Activated naive CD8-positive, alpha-beta T cell treated with anti-CD3 and anti-CD28 coated beads for 36 hours (primary cell): ENCODE measurements at places on chromosomes 1 and 21. TPM values are rescaled to one million over a fixed set of nuclear protein-coding genes. Genes with fewer than 3 reads are reported as not detected.

The NBPF1 gene
- 5.6 TPM for total RNA-seq

The CHD1L gene
- 70.0 TPM for total RNA-seq

The TCHHL1 gene
- not detected for total RNA-seq

The CD52 gene
- 278 TPM for total RNA-seq

The KIF17 gene
- 0.16 TPM for total RNA-seq

The FCMR gene
- 45.5 TPM for total RNA-seq

The C1orf116 gene
- total RNA-seq, result 0.08 TPM

The PHC2 gene
- total RNA-seq, result 28.7 TPM

The FAM151A gene
- total RNA-seq, result not detected

The CR1L gene
- total RNA-seq, result not detected

The CRNN gene
- not detected for total RNA-seq
